GM04503 (cell line): ENCODE measurements at places on chromosomes 11 and 22.
A peak's percentile ranks its signal among the peaks of the same experiment; 100 is the strongest.

- peak; percentile 69 for DNase-seq
Measured at GRCh38 chr22:29587938-29588699, 7.2 kb upstream of the NIPSNAP1 start.

DNA sequence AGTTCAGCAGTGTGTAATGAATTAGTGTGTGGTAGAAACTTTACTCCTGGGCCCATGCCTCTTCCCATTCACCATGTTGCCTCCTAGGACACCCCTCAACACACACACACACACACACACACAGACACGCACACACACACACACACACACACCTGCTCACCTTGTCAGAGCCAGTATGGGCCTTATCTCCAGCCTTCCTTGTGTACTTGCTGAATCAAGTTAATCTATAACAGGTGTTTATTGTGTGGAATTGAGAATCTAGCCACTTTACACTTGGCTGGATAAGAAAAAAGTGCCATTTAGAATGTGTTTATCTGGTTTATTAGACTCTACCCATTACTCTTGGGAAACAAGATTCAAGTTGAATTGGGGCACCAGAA lies 14.5 kb upstream of the ZDHHC13 start:
- no peak for DNase-seq

GRCh38 chr11:20066013-20066782 lies 94.1 kb downstream of the DBX1 start:
- no peak for DNase-seq

GRCh38 chr11:5592615-5593014 lies 3.8 kb upstream of the TRIM6 start:
- no peak for DNase-seq

DNA sequence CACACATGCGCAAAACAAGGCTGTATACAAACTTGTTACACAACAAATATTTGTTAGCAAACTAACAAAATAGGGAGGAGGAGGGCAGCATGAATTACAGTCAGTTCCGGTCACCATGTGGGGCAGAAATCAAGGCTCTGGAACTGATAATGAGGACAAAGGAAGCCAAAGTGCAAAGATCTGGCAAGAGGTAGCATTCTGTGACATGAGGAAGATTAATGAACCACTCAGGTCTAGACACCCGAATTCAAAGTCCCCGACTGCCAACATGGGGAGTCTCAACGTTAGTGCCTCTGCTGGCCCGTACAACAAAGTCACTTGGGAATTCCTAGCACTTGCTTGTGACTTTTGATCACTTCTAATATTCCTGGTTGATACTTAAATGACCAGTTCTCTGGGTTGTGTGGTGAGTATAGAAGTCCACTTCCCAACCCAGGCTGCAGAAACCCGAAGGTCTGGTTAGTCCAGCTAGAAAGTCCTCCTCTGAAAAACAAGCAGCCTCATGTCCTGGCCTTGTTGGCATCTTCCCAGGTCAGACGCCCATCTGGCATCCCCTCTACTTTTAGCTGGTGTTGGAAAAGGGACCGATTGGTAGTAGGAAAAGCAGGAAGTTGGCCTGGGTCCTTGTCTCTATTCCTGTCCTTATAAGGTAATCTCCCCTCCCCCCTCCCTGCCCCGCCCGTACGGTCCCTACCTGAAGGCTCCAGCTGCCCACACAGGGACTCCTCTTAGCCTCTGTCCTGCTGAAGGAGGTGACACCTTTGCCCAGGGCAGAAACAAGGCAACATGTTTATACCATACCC lies 1.6 kb downstream of the SUN2 start:
- DNase-seq: no peak

GRCh38 chr22:38710351-38710750 lies 4.6 kb downstream of the GTPBP1 start:
- no peak for DNase-seq

DNA sequence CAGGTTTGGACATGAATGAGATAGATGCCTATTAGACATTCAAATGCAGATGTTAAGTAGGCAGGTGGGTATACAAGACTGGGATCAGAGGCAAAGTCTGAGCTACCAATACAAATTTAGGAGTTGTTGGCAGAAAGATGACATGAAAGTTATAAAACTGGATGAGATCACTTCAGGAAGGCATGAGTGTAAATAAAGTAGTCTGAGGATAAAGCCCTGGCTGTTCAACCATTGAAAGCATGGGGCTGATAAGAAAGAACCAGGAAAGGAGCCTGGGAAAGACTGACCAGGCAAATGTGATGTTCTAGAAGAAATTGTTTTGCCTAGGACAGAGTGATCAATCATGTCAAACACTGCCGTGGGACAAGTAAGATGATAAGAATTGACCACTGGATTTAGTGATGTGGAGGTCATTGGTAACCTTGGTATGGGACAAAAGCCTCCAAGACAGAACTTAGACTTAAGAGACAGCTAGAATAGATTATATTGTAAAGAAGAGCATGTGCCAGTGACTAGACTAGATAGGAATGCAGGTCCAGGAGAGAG lies 98.5 kb downstream of the EHF start:
- DNase-seq: no peak

GRCh38 chr11:75939992-75940391 lies 125.0 kb downstream of the UVRAG start:
- no peak for DNase-seq

DNA sequence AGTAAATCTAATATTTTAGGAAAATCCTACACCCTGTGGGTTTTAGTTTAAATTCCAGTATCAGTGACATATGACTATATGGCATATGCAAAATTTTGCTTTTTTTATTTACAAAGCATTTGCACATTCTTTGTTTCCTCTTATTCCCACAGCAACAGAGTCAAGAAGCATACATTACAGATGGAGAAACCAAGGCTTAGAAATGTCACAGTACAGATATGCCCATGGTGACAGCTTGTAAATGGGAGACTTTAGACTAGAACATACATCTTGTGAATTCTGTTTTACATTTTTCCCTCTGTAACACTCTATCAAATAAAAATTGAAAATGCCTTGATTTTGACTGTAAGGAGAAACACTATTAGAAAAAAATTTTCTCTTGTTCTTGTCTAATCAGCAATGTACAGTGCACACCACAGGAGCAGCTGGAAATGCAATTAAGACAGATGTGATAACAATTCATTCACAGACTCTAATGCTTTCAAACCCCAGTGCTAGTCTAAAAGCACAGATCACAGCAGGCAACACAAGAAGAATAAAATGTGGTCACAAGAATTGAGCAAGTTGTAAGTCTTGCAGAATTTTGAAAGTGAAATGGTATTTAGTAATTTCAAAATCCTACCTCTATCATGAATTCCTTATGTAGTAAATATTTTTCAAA lies 375.9 kb downstream of the LUZP2 start:
- no peak for DNase-seq

DNA sequence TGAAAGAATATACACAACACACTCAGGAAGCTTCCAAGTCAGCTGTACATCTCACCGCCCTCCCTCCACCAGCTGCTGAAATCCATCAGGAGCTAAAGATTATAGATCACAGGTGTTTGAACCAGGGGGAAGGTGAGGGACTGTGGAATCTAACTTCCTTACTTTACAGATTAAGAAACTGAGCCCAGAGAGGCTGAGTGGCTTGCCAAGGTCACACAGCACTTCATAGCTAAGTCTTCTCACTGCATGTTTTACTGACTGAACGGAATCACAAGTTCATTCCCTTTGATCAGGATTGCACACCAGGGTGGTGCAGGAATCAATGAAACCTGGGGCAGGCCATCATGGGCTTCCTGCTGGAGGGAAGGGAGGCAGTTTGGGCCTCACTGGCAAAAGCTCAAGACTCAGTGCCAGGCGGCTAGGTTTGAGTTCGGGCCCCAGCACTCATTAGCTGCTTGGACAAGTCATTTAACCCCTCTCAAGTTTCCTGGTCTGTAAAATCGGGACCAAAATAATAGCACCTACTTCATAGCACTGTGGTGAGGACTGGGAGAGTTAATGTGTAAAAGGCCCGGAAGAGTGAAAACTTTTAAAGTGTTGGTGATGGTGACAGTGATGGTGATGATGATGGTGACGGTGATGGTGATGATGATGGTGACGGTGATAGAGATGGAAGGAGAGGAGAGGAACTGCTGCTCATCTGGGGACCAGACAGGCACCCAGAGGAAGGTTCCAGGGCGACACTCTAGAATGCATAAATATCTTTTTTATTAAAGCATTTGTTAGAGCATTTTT lies 8.2 kb downstream of the CD5 start:
- DNase-seq: no peak

GRCh38 chr22:29631725-29632124 lies 28.3 kb downstream of the NF2 start:
- no peak for DNase-seq

DNA sequence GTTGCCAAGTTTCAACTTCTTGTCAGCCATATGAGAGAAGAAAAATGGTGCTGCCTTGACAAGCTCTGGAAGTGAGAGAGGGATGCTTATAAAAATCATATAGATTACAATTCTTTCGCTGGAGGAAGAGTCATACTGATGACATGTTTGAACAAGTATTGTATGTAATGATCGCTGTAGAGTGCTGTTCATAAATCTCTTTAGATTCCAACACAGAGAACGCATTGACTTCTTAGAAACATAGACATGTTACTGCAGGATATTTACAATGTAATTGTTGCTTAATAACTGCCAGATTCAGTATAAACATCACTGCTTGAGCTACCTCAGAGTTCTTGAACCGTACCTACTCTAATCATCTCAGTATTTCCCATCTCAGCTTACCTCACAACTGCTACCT lies 571.6 kb downstream of the LUZP2 start:
- no peak for DNase-seq

- DNase-seq: no peak
Measured at GRCh38 chr22:48261706-48262105, 1499.3 kb downstream of the TBC1D22A start.

- no peak for DNase-seq
Measured at GRCh38 chr11:129423426-129423825, 47.8 kb downstream of the BARX2 start.

DNA sequence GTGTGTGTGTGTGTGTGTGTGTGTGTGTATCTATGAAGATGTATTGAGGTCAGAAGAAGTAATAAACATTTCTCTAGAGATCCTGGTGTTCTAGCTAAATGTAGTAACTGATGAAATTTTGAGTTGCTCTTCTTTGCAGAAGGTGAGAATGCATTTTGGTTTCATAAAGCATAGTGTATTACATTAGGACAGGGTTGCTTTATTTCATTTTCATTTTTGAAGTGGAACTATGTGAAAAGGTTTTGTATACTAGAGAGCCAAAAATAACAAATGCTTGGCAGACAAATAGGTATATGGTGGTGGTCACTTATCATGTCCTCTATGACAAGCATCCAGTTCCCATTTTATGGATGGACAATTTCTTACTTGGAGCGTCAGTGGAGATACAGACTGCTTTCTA lies 99.0 kb downstream of the CASP12 start:
- no peak for DNase-seq

DNA sequence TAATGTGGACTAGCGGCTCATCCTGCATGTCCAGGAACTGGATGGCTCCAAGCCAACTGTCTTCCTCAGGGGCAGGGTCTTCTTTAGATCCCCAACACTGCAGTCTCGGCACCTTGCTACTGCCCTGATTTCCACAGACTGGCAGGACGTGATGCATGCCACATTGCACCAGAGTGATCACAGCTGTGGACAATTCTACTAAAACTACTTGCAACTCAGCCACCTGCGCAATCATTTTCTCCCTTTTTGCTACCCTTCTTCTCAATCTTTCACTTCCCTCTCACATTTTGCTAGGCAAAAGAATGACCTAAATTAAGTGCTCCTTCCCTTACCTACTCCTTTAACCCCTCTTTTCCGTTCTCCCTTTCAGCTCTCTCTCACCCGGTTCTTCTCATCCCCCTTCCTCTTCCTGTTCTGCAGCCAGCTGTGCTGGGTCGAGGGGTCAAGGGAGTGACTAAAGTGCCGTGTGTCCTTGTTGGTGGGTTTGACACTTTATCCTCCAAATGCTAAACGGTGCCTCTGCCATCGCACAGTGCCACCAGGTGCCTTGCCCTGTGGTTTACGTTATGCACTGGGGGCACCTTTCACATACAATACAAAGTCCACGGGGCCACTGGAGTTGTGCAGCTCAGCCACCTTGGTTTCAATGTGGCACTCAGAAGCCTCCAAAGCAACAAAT lies 11.5 kb upstream of the PEX26 start:
- DNase-seq: no peak

DNA sequence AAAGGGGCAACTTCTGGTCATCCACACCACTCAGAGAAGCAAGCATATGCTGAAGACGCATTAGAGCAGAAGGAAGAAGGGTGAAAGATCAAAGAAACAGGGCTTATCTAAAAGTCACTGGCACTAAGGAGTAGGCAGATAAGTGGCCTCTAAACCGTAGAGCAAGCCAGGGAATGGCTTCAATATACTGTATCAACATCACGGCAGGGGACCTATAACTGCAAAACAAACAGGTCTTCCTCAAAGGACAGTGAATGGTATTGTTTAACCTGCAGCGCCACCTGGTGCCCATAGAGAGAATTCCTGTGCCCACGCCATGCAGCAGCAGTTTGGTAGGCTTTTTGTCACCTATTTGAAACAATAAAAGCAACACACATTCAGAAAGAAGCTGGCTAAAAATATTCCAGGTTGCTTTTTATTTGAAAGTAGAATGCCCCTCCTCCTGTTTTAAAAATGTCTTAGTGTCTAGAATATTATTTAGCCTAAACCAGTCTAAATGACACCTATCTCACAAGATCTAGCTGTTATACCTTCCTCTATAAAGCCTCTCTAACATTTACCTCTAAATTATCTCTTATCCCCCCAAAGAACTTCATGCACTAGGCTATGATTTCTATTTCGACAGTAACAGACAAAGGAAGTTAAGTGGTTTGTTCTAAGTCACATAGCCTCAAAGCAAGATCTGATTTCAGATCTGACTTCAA lies 21.8 kb downstream of the SNX19 start:
- no peak for DNase-seq

DNA sequence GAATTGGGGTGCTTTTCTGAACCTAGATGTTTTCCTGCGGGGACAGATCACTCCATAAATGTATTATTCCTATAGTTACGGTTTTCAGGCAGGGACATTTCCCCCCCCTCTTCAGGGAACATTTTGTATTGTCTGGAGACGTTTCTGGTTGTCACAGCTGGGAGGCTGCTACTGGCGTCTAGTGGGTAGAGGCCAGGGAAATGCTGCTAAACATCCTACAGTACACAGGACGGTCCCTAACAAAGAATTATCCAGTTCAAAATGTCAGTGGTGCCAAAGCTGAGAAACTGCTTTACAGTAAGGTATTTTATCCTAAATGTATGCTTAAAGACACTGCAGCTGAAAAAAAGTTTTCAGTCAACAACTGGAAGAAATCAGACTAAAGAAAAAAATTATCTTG lies 19.4 kb downstream of the PIWIL4 start:
- DNase-seq: no peak
